ENCODE measurements at places on chromosomes 2 and 18. TPM values are rescaled to one million over a fixed set of nuclear protein-coding genes. Genes with fewer than 3 reads are reported as not detected.

DNA sequence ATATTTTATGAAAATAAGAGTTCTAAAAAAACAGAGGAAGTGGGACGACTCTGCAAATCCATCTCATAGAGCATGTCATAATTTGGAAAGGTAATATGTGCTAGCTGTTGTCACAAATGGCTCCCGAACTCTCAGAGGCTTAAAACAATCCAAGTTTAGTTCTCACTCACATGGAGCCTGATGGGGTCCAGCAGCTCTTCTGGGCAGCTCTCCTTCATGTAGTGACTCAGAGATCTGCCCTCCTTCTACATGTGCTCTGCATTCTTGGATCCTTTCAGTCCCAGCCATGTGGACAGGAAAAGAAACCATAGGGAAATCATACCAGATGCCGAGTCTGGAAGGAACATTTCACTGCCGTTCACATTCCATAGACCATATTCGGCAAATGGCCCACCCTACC is 180.1 kb upstream of the APCDD1 start:
- DNase-seq = no peak

DNA sequence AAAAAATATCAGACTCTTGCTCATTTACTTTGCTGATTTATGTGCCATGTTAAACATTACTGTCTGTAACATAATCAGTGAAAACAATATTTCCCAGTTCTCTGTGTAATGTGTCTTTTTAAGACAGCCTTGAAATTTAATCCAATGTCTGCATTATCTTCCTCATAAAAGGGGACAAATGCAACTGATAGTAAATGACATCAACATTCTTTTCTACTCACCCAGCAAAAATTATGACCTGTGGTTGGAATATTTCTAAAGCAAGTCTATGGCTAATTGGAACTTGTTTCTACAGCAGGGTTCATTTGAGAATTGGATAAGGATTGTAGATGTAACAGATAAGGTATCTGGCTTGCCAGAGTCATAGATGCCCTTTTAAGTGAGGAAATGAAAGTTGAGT is 34.8 kb downstream of the C1D start:
- no peak for DNase-seq

GRCh38 chr18:63788447-63789096 is 13.4 kb downstream of the SERPINB7 start:
- DNase-seq = no peak

- DNase-seq = no peak
Observed at GRCh38 chr2:172079416-172079815, 5.9 kb upstream of the DLX1 start.

DNA sequence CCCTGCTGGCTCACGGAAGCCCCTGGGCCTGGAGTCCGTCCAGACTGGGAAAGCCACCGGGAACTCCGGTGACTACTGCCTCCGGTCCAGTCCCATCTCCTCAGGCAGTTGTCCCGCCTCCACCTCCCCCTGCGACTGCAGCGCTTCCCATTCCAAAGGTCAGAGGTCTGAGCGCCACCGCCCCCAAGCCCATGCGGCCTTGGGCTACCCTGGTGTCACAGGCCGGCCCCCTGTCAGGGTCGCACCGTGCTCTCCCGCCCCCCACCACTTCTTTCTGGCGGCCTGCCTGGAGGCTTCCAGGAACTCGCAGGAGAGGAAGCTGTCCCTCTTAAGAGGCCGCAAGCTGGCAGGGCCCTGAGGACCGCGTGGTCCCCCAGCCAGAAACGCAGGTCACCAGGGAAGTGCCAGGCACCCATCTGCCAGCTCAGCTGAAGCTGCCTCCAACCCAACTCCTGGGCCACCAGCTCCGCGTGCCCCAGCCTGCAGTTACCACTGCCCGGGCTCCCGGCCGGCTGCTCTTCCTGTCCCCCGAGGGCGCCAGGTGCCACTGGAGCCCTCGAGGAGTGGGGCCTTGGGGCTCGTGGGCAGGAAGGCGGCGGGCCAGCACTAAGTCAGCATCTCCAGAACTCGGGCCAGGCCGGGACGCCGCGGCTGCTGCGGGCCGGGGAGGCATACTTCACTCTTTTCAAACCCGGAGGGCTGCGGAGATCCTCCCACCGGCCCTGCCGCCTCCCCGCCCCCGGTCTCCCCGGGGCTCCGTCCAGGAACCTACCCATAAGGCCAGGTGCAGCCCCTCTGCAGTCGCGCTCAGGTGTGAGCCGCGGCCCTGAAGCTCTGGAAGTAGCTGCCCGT is 83.3 kb upstream of the POMC start:
- no peak for DNase-seq

- no peak for DNase-seq
Observed at GRCh38 chr2:67772216-67773170, 290.3 kb downstream of the C1D start.

- DNase-seq = no peak
Observed at GRCh38 chr2:65103013-65103715, 26.7 kb downstream of the RAB1A start.

DNA sequence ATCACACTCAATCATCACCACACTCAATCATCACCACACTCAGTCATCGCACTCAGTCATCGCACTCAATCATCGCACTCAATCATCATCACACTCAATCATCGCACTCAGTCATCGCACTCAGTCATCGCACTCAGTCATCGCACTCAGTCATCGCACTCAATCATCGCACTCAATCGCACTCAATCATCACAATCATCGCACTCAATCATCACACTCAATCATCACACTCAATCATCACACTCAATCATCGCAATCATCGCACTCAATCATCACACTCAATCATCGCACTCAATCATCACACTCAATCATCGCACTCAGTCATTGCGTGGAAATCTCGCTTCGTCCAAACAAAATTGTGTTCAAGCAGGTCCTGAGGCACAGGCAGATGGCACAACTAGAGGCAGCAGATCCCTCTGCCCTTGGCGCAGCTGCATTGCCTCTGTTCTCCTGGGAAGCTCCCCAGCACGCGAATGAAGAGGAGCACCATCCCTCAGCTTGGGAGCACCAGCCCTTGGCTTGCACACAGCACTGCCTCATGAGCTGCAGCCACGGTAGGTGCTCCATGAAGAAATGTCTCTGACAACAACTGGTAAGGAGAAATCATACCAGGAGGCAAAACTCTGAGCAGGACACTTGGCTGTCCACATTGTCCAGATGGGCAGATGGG is 108.1 kb downstream of the EIPR1 start:
- DNase-seq = no peak

DNA sequence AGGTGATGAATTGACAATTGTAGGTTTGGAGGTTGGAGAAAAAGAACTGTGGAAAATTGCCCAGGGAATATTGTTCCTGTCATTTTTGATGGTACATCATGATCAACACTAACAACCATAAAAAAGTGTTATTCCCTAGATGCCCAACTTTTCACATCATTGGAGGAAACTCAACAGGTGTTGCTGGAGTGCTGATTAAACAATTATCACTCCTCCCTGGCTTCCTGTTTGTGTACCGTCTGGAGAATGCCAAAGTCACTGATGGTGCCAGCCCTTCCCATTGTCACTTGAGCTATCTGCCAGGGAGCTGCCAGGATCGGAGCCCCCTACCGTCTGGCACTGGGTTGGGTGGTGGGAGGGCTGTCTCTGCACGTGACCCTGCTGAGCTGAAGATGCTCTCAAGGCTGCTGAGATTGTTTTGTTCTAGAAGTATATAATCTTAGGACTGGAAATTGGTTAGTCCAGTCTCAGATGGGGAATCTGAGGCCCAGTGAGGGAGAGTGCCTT is 156.9 kb downstream of the PRKCE start:
- DNase-seq = no peak

DNA sequence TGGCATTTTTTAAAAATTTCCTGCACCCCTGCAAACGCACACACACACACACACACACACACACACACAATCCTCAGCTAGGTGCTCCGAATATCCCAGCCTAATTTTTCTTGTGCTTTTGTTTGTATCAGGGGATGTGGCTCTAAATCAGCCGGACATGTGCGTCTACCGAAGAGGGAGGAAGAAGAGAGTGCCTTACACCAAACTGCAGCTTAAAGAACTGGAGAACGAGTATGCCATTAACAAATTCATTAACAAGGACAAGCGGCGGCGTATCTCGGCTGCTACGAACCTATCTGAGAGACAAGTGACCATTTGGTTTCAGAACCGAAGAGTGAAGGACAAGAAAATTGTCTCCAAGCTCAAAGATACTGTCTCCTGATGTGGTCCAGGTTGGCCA is 1.8 kb downstream of the HOXD13 start:
- DNase-seq = no peak

Gene UGT1A8
- polyA plus RNA-seq = not detected

Gene MATN3
- polyA plus RNA-seq = 3.3 TPM
